Tibial nerve (tissue), 4 donors: ENCODE measurements at places on chromosomes 2 and 18. TPM values are rescaled to one million over a fixed set of nuclear protein-coding genes. Genes with fewer than 3 reads are reported as not detected.

The IMPACT gene
- total RNA-seq, result 30.2 TPM

GRCh38 chr2:11814979-11815510 lies 68.6 kb downstream of the LPIN1 start:
- H3K36me3 ChIP-seq, result no peaks in the 10 kb centered on the region
- no peak for DNase-seq
- H3K4me1 ChIP-seq, result no peaks in the 10 kb centered on the region
- no peaks in the 10 kb centered on the region for H3K27me3 ChIP-seq

DNA sequence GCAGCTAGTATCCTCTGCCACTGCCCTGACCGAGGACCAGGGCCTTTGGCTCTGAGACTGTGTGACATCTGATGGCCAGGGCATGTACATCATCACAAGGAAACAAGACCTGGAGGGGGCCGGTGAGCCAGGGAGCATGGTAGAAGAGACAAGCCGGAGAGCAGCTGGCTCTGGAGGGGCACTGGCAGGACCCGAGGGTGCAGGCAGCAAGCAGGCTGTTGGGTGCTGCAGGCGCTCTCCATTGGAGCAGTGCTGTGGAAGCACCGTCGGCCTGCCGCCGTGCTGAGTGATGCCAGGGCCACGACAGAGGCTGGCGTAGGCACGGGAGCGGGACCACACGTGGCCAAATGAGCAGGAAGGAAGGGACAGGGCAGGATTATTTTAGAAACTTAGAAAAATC lies 335.2 kb downstream of the GBX2 start:
- H3K27me3 ChIP-seq, result no peaks in the 10 kb centered on the region
- no peak overlapping the region for H3K27ac ChIP-seq
- H3K4me3 ChIP-seq, result no peak overlapping the region
- H3K4me1 ChIP-seq, result no peaks in the 10 kb centered on the region
- peaks cover 40% of the 10 kb centered on the region for H3K36me3 ChIP-seq
- no peak for DNase-seq

DNA sequence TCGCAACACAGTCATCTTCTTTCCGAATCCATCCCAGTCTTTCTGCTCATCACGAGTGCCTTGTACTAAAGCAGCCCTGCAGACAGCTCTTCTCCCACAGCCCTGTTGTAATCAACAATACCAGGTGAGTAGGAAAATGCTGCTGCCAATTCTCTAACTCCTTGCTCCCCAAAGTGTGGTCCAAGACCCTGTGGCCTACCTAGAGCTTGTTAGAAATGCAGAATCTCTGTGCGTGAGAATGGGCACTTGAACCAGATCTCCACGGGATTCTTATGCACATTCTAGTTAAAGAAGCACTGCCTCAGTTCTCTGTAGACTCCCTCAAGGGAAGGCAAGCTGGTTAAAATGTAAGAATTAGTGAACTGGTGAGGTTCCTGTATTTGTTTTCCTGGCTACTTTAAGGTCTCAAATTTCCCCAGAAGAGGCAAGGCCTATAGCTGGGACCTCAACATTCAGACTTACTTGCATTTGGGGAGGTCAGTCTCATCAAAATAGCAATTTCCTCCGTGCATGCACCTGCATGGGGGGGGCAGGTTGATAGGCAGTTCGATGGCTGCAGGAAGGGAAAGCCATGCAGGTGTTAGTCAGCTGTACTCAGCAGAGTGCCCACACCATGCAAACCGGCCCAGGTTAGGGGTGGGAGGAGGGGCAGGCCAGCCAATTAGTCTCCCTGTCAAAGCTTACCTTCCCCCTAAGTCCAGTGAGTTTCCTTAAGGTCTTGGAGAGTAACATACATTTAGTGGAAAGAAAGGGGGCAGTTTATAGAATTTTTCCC lies 70.8 kb downstream of the DHRS9 start:
- H3K27ac ChIP-seq, result no peak overlapping the region
- no peaks in the 10 kb centered on the region for H3K36me3 ChIP-seq
- no peaks in the 10 kb centered on the region for H3K4me1 ChIP-seq
- no peaks in the 10 kb centered on the region for H3K27me3 ChIP-seq
- H3K4me3 ChIP-seq, result no peak overlapping the region

The ALPI gene
- total RNA-seq, result not detected

The PCARE gene
- total RNA-seq, result 0.20 TPM

DNA sequence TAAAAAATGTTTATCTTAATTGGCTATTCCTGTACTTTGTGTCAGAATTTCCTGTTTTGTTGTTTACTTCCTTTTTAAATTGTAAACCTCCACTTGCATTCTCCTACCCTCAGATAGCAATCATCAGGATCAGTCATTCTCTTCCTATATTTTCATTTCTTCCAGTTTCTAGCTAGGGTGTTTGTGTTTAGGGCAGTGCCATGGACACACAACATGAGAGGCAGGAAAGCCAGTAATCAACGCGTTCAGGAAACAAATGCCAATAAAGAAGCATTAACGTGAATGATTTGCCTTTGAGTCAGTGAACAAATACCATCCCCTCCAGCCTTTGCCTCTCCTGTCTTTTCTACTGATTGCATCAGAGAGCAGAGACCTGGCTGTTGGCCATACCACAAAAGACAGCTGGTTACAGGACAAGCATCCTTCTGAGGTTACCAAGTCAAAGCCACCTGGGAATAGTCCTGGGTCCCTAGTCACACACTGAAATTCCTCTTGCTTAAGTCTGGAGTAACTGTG lies 56.7 kb upstream of the FHL2 start:
- peak overlapping the region; percentile 44 for H3K27ac ChIP-seq
- peaks cover 11% of the 10 kb centered on the region for H3K4me1 ChIP-seq
- H3K27me3 ChIP-seq, result no peaks in the 10 kb centered on the region
- DNase-seq, result peak; percentile 72
- H3K36me3 ChIP-seq, result no peaks in the 10 kb centered on the region

GRCh38 chr18:179499-179898 lies 21.1 kb downstream of the USP14 start:
- H3K4me3 ChIP-seq, result no peak overlapping the region
- peaks cover 5% of the 10 kb centered on the region for H3K36me3 ChIP-seq
- peaks cover 16% of the 10 kb centered on the region for H3K4me1 ChIP-seq
